ENCODE measurements at places on chromosomes 1 and 21. TPM values are rescaled to one million over a fixed set of nuclear protein-coding genes. Genes with fewer than 3 reads are reported as not detected.

- no peaks in the 10 kb centered on the region for H3K27me3 ChIP-seq
- no peaks in the 10 kb centered on the region for H3K36me3 ChIP-seq
- no peak for DNase-seq
- no peak overlapping the region for H3K27ac ChIP-seq
- no peaks in the 10 kb centered on the region for H3K4me1 ChIP-seq
These were observed 29.9 kb upstream of the TEKT2 start for GRCh38 chr1:36053978-36054377.

- H3K4me1 ChIP-seq = peaks cover 13% of the 10 kb centered on the region
- no peak overlapping the region for H3K4me3 ChIP-seq
- no peak for DNase-seq
- no peaks in the 10 kb centered on the region for H3K27me3 ChIP-seq
- H3K36me3 ChIP-seq = no peaks in the 10 kb centered on the region
- H3K27ac ChIP-seq = no peak overlapping the region
These were observed 6.3 kb upstream of the PADI1 start for GRCh38 chr1:17198476-17199258.

DNA sequence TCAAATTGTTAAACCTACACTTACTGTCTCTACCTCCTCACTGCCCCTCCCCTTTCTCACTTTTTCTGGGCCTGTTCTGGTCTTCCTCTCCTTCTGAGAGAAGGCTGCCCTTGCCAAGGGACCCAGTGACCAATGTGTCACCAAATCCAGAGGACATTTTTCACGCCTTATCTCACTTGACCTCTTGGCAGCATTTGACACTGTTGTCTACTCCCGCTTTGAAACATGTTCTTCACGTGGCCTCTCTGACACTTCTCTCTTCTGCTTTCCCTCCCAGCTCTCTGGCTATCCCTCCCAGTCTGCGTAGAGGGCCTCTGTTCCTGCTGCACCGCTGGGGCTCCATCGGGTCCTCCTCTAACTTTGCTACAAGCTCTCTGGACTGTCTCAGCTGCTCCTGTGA lies 25.3 kb downstream of the KCNQ4 start:
- DNase-seq = no peak
- H3K27ac ChIP-seq = no peak overlapping the region

GRCh38 chr1:1892079-1892762 lies 1.3 kb upstream of the GNB1 start:
- no peak for DNase-seq
- H3K4me1 ChIP-seq = peaks cover 44% of the 10 kb centered on the region
- H3K36me3 ChIP-seq = peaks cover under 1% of the 10 kb centered on the region

MATN1 gene
- 0.24 TPM for total RNA-seq

IFI44 gene
- total RNA-seq = not detected

KRTAP13-1 gene
- not detected for total RNA-seq
